ENCODE measurements at places on chromosomes 13 and 19.

DNA sequence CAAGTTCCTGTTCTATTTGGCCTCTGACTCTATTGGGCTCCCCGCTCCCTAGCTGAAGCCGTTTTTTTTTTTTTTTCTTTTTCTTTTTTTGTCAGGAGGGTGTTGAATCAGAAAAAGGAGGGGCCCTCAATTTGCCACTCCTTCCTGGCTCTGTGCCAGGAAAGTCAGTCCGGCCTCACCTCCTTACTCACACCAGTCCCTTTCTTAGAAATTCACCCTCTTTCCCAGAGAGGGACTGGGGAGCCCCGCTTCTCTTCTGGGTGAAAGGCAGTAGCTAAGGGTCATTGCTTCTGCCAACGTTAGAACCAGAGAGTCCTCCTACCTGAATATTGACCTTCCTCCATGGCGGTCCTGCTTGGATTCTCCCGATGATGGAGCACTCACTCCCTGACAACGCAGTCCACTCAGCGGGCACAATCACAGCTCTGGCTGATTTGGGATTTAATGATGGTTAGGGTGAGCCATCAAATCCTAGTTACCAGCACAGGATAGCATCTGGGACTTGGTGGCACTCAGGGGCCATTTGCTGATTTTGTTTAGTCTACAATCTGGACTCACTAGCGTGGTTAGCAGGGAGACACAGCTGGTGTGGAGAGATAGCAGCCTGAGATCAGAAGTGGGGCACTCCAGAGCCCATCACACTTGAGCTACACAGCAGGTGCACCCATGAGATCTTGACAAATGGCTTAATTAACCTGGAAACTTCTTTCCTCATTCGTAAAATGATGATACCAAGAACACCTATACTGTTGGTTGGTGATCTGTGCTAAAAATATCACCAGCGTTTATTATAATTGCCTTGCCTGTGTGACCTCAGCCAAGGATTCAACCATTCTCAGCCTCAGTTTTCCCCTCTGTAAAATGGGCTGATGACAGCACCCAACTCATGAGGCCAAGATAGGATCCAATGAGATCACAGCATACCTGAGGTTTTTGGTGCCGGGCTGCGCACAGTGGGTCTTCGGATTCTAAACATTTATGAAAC is 2.2 kb downstream of the FCER2 start:
- DNase-seq, result no peak

DNA sequence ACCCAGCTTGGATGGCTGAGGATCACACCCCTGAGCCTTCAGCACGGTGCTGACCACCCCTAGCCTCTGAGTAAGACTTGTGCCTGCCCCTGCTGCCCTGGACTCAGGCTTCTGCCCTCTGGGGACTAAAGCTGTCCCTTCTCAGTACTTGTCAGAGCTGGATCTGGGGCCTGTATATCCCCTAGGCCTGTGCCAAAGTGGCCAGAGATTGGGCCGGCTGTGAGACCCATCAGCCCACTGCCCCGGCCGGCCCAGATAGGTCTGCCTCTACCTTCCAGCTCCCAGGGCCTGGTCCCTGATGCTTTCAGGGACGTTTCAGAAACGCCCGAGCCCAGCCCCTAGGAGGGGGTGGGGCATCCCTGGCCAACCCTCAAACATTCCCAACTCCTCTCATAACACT is 137.8 kb downstream of the ZDHHC20 start:
- DNase-seq, result no peak

DNA sequence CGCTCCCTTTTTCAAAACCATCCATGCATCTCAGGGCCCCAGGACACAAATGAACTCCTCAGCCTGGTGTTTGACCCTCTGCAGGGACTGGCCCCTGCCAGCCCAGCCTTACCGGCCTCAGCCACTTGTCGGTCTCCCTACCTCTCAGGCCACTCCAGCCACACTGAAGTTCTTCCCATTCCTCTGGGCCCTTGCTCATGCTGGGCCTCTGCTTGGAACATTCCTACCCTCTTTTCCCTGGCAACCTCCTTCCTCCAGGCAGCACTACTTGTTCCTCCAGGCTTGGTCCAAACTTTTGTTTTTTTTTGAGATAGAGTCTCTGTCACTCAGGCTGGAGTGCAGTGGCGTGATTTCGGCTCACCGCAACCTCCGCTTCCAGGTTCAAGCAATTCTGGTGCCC is 7.6 kb upstream of the EGLN2 start:
- DNase-seq, result no peak

GRCh38 chr19:38285567-38285966 is 18.5 kb upstream of the C19orf33 start:
- peak; percentile 33 for DNase-seq

DNA sequence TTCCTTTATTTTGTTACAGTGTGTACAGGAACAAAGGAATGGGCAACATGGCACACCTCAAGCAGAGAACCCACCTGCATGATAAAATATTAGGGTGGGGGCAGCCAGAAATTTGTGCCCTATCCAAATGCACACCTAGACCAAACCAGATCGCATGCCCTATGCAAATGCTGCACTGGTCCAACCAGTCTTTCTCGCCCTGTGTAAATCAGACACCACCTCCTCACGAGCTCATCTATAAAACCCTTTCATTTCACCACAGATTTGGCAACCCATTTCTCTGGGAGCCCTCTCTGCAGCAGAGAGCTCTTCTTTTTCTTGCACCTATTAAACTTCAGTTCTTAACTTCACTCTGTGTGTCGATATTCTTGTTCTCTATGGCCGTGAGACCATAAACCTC is 1559.2 kb downstream of the SLITRK1 start:
- no peak for DNase-seq

DNA sequence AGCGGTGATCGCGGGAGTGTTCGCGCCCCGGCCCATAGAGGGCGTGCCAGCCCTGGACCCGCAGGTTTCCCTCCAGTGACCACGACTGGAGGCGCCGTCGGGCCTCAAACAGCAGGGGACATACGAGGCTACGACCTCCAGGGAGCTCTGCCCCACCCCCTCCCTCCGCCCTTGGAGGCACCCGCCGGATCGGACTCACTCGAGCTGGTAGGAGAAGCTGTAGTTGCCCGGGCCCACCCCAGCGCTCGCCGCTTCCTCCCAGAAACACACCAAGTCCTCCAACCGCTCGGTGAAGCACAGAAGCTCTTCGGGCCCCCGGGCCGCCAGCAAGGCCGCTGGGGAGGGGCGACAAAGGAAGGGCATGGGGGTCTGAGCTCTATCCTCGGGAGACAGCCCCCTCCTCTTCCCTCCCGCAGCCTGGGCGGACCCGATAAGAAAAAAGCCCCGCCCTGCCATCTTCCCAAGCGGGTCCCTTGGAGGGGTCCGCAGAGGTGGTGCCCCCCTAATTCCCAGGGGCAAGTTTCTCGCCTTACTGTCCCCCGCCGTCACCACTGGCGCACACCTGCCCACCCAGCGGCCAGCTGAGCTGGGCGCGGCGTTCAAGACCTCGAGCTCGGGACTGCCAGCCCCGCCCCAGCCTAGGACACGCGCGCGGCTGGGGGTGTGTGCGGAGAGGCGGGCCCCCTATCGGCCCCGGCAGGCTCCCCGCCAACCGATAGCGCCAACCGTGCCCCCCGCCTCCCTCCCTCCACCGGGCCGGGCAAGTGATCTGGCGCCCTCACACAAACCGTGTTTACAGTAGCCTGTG is 1.0 kb downstream of the EPOR start:
- DNase-seq, result peak; percentile 35

DNA sequence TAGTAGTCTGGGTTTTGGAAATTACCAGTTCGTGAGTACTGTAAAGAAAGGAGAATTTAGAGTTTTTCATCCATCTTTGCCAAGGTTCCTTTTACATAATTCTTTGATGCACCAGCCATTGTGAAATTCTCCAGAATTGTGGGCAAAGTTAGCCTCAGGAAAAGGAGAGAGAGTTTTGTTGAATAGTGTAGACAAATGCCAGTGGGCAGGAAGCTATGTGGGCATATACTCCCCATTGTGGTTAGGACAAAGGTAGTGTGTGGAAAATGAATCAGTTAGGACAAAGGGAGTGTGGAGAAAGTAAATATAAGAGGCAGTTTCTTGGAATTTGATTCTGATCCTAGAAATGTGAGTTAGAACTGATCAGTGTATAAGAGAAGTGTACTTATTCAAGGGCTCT is 67.9 kb downstream of the PCCA start:
- DNase-seq, result no peak

GRCh38 chr19:5150902-5151741 is 182.2 kb downstream of the KDM4B start:
- no peak for DNase-seq

- no peak for DNase-seq
These were observed 28.2 kb downstream of the HPN start for GRCh38 chr19:35069696-35070095.

GRCh38 chr13:75647126-75647784 is 11.1 kb downstream of the LMO7 start:
- no peak for DNase-seq

Measured in MG63 (cell line).